ENCODE measurements at places on chromosomes 16 and 17. TPM values are rescaled to one million over a fixed set of nuclear protein-coding genes. Genes with fewer than 3 reads are reported as not detected.

DNA sequence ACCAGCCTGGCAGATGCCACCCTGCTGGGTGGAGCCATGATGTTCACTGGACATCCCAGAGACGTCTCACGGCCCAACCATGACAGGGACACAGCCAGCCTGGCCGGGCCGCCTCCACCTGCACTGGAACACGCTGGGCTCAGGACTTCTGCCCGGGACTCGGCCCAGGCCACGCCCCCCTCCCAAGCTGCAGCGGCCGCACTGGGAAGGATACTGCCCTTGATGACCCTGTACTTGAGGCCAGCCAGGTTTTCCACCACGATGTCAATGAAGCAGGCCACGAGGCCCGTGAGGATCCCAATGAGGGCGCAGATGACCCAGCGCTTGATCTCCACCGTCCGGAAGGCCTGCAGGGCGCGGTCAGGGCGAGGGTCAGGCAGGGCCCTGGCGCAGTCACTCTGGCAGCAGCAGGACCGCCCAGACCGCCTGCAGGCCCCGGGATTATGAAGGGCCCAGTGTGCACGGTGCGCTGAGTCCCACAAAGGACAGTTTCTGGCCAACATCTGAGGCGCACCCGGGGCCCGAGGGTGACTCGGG is 14.2 kb downstream of the CLCN7 start:
- peaks cover 51% of the 10 kb centered on the region for H3K36me3 ChIP-seq
- no peak overlapping the region for H3K4me3 ChIP-seq
- H3K27ac ChIP-seq = no peak overlapping the region
- no peak for DNase-seq
- H3K27me3 ChIP-seq = no peaks in the 10 kb centered on the region

- peaks cover 5% of the 10 kb centered on the region for H3K27me3 ChIP-seq
- H3K4me1 ChIP-seq = peaks cover 5% of the 10 kb centered on the region
- DNase-seq = peak; percentile 20
- H3K36me3 ChIP-seq = no peaks in the 10 kb centered on the region
- H3K4me3 ChIP-seq = no peak overlapping the region
Measured at GRCh38 chr17:6457688-6458459, 13.6 kb downstream of the PIMREG start.

DNA sequence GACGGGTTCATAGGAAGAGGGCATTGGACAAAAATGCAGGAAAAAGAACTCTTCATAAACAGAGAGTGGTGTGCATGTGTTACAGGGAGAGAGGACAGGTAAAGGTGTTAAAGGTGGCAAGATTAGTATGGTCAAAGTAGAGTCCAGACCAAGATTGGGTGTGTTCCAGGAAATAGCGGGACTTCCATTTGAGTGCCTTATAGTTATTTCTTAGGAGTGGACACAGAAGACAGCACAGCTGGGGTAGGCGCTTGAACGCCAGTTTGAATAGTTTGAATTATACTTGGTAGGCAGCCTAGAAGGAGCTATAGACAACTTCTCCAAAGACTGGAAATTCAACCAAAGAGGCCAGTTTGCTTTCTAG is 63.4 kb downstream of the MAP2K6 start:
- no peak overlapping the region for H3K4me3 ChIP-seq
- peaks cover 33% of the 10 kb centered on the region for H3K4me1 ChIP-seq
- H3K36me3 ChIP-seq = no peaks in the 10 kb centered on the region
- no peaks in the 10 kb centered on the region for H3K27me3 ChIP-seq
- H3K27ac ChIP-seq = peak overlapping the region; percentile 76

DNA sequence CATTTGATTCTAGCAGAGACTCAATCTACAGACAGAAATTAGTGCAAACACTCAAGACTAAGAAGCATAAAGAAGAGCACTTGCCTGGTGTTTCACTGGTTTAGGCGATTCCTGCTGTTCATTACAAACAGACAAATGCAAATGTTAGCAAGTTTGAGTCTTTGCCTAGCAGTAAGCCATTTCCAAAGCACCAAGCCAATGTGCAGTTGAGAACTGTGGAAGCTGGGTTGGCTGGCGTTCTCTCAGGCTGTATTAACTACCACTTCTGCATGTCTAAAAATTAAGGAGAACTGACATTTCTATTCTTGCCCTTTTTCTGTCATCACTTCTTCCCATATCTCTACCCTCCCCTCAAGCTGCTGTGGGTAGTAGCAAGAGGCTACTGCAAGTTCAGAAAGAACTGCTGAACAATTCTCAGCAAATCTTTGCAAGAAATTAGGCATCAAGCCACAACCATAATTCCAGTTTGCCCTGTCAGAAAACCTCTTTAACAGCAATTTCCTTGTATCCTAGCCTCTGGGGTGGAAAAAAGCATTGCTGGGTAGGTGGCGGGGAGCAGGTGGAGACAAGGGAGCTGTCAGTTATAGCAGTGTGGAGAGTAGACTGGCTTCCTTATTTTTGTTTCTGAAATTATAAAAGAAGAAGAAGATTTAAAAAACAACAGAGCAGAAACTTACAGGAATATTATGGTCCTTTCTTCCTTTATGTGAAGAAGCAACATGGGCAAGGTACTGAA is 53.8 kb downstream of the MYH10 start:
- no peak overlapping the region for H3K27ac ChIP-seq
- H3K27me3 ChIP-seq = no peaks in the 10 kb centered on the region
- no peak overlapping the region for H3K4me3 ChIP-seq
- H3K4me1 ChIP-seq = no peaks in the 10 kb centered on the region
- H3K36me3 ChIP-seq = peaks cover 14% of the 10 kb centered on the region
- no peak for DNase-seq

- H3K27ac ChIP-seq = no peak overlapping the region
- no peak for DNase-seq
- no peak overlapping the region for H3K4me3 ChIP-seq
- H3K36me3 ChIP-seq = peaks cover 83% of the 10 kb centered on the region
- no peaks in the 10 kb centered on the region for H3K27me3 ChIP-seq
Measured at GRCh38 chr16:81679721-81680430, 99.2 kb upstream of the PLCG2 start.

The CNGB1 gene
- polyA plus RNA-seq = 7.5 TPM

All from large intestine (tissue), 12 donors.